ENCODE measurements at places on chromosomes 7 and 10.

DNA sequence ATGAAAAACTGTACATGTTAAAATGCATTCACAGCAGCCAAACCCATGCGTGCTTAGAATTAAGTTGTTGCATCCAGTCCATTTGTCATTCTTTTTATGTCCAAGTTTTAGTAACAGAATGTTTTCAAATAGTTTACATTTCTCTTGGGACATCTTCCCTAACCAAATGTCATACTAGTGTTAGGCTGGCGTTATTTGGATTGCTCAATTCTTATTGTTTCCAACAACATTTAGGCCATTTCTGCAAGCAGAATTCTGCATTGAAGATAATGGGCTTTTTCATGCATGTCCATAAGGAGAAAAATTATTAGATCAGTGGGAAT is 203.0 kb downstream of the HIBADH start:
- H3K4me1 ChIP-seq: no peaks in the 10 kb centered on the region
- H3K27ac ChIP-seq: no peak overlapping the region
- peaks cover 13% of the 10 kb centered on the region for H3K27me3 ChIP-seq
- H3K36me3 ChIP-seq: no peaks in the 10 kb centered on the region
- no peak overlapping the region for H3K4me3 ChIP-seq

- H3K4me1 ChIP-seq: no peaks in the 10 kb centered on the region
- H3K4me3 ChIP-seq: no peak overlapping the region
- H3K27me3 ChIP-seq: no peaks in the 10 kb centered on the region
These were observed 716.1 kb downstream of the KCNMA1 start for GRCh38 chr10:76921383-76922010.

DNA sequence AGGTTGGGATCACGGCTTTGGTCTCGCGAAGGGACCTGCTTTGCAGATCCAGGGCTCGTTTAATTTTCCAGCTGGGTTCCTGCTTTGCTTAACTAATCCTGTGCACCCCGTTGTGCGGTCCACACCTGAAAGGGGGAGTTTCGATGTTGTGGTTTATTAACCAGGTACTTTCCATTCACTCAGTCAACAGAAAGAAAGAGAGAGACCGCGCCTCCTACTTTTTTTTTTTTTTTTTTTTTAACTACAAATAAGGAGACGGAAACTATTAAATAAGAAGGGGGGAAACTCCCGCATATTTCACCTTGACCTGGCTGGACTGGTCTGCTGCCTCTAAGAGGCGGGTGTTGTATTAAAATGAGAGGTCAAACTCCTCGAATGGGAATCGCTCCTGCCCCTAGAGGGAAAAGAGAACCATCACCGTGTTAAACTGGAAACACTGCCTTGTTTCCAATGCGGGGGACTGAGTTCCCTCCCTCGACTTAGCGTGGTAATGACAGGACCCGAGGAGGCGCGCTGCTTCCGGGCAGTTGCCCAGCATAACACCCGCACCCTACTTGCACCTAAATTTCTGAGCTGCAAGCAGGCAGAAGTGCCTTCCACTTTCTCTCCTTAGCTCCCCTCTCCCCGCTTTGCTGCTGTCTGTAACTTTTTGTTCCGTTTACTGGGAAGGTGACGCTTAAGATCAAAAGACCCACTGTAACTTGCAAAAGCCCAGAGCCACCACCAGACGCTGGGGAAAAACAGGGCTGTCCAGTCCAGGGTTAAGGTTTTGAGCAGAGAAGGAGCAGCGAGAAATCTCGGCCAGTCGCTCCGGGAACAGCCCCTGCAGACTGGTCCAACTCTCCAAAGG is 1.1 kb upstream of the ITGB8 start:
- H3K27me3 ChIP-seq: peaks cover 39% of the 10 kb centered on the region
- H3K27ac ChIP-seq: no peak overlapping the region
- DNase-seq: peak; percentile 20
- peak overlapping the region; percentile 55 for H3K4me3 ChIP-seq
- no peaks in the 10 kb centered on the region for H3K36me3 ChIP-seq
- peaks cover 20% of the 10 kb centered on the region for H3K4me1 ChIP-seq

DNA sequence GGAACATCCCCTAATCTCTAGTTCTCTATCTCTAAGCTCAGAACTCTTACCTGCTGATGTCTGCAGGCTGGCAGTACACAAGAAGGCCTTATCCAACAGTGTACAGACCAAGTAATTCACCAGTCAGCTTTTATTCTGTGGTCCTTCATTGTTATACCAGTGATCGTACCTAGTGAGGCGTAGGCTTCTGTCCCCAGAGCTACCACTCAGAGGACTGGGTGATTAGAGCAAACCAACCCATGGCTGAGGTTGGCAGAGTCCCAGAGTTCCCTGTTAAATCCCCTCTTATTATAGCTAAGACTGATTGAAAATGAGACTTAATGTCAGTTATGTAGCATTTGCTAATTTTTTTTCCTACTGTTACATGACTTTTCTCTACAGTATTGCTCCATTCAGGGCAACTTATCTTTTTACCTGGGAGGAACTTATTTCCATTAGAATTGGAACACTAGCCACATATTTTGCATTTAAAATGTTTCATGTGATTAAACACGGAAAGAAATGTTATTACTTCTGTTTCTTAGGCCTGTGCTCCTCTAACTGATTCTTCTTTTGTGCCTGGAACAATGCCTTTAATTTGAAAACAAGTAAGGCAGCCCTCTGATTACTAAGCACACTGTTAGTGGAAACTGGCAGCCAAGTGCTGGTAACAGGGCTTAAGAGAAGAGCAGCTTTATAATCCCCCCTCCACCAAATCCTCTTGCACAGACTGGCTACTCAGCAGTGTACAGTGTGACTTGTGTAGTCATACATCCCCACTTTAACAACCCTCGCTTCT is 127.2 kb downstream of the LRRC4 start:
- no peak overlapping the region for H3K4me3 ChIP-seq
- peaks cover 16% of the 10 kb centered on the region for H3K36me3 ChIP-seq
- H3K27ac ChIP-seq: no peak overlapping the region
- DNase-seq: no peak
- H3K27me3 ChIP-seq: no peaks in the 10 kb centered on the region

DNA sequence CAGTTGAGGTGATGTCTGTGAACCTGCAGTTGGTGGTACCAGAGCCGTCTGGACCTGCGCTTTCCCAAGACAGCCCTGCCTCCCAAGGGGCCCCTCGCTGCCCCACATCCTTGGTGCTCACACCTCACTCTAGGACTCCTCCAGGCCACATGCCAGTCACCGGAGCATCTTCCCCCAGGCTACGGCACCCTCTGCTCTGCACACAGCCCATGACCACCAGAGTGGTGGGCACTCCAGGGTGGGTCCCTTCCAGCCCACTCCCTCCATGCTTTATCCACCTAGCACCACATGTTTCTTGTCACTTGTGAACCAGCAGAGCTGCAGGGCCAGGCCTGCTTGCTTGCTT is 183.7 kb upstream of the SH2B2 start:
- no peak for DNase-seq
- H3K4me1 ChIP-seq: no peaks in the 10 kb centered on the region
- no peaks in the 10 kb centered on the region for H3K36me3 ChIP-seq
- H3K27me3 ChIP-seq: no peaks in the 10 kb centered on the region

- no peak overlapping the region for H3K27ac ChIP-seq
- no peak for DNase-seq
- H3K36me3 ChIP-seq: no peaks in the 10 kb centered on the region
- peaks cover 21% of the 10 kb centered on the region for H3K4me1 ChIP-seq
- H3K27me3 ChIP-seq: no peaks in the 10 kb centered on the region
- no peak overlapping the region for H3K4me3 ChIP-seq
These were observed 53.0 kb downstream of the CREB3L2 start for GRCh38 chr7:137948845-137949330.

- no peaks in the 10 kb centered on the region for H3K4me1 ChIP-seq
- peaks cover 37% of the 10 kb centered on the region for H3K27me3 ChIP-seq
- no peak overlapping the region for H3K27ac ChIP-seq
- DNase-seq: no peak
These were observed 71.3 kb upstream of the CPXM2 start for GRCh38 chr10:123962756-123963530.

- no peak overlapping the region for H3K27ac ChIP-seq
- H3K4me1 ChIP-seq: no peaks in the 10 kb centered on the region
- H3K4me3 ChIP-seq: no peak overlapping the region
- peak; percentile 68 for DNase-seq
- no peaks in the 10 kb centered on the region for H3K36me3 ChIP-seq
- H3K27me3 ChIP-seq: peaks cover 14% of the 10 kb centered on the region
These were observed 106.9 kb upstream of the GPR26 start for GRCh38 chr10:123559066-123559822.

- H3K36me3 ChIP-seq: no peaks in the 10 kb centered on the region
- no peak for DNase-seq
- H3K4me3 ChIP-seq: no peak overlapping the region
- peaks cover 30% of the 10 kb centered on the region for H3K4me1 ChIP-seq
- H3K27ac ChIP-seq: no peak overlapping the region
These were observed 4.0 kb downstream of the CRYGN start for GRCh38 chr7:151435971-151436370.

DNA sequence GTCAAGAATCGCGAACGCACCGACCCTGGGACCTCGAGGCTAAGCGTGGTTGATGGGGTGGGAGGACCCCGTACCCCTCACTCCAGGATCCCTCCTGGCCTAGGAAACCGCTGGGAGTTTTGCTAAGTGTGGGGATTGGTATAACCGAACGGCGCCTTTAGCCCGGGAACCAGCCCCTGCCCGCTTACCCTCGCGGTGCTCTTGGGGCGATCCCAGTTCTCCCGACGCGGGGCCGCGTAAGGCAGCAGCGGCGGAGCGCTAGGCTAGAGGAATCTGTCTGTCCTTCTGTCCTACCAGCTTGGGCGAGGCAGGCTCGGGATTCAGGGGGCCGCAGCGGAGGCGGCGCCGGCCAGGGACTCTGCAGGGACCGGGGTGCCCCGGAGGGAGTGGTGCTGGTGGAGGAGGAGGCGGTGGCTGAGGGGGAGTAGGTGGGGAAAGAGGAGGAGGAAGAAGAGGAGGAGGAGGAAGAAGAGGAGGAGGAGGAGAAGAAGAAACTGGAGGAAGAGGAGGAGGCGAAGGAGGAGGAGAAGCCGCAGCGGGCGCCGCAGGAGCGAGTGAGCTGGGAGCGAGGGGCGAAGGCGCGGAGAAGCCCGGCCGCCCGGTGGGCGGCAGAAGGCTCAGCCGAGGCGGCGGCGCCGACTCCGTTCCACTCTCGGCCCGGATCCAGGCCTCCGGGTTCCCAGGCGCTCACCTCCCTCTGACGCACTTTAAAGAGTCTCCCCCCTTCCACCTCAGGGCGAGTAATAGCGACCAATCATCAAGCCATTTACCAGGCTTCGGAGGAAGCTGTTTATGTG is 439 bp upstream of the EMX2 start:
- H3K27me3 ChIP-seq: peaks cover 98% of the 10 kb centered on the region
- peak overlapping the region; percentile 70 for H3K27ac ChIP-seq
- H3K36me3 ChIP-seq: peaks cover 1% of the 10 kb centered on the region
- peaks cover 17% of the 10 kb centered on the region for H3K4me1 ChIP-seq
- DNase-seq: no peak
- H3K4me3 ChIP-seq: peak overlapping the region; percentile 51

Measured in activated naive CD4-positive, alpha-beta T cell treated with anti-CD3 and anti-CD28 coated beads, Interleukin-2, amount 10 ng/mL, durations not matched to agents 7 days and 5 days (primary cell).